ENCODE measurements at places on chromosomes 3 and 15.

- no peak for DNase-seq
Measured at GRCh38 chr3:49171775-49172500, 540 bp downstream of the KLHDC8B start.

GRCh38 chr3:10074666-10075065 lies 33.4 kb downstream of the FANCD2OS start:
- DNase-seq: no peak

DNA sequence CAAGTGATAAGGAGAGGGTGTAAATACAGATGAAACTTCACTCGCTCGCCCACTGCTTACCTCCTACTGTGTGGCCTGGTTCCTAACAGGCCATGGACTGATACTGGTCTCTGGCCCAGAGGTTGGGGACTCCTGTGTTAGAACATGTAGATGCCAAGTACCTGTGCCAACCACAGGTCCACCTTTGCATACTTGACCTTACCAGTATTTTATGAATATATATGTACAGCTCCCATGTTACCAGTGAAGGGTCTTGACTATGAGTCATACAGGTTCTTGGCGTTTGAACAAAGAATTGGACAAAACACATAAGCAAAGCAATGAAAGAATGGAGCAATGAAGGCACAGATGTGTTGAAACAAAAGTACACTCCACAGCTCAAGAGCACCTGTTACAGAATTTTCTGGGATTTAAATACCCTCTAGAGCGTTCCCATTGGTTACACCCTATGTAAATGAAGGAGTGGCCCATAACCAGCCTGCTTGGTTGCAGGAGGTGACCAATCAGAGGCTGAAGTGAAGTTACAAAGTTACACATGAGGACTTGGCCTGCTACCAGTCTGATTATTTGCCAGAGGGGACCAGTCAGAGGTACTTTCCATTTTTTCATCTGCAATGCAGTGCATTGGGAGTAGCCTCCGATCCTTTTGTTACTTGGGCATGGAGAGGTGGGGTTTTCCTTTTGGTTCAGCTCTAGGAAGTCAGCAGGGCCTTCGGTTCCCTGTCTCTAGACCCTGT lies 1.7 kb upstream of the GFM1 start:
- no peak for DNase-seq

DNA sequence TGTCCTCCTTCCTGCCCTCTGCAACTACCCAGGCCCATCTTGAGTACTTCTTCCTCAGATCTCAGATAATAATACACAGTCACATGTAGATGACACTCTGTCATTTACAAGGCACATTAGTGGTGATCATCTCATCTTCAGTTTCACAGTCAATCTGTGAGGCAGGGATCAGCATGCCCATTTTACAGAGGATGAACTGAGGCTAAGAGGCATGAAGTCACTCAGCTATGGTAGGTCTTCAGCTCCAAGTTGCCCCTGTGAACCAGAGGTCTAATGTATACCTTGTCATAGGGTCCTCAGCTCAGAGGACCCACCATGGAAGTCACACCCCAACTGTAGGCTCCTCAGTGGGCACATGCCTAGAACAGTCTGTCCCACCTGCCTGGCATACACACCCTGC lies 4.2 kb upstream of the CILP start:
- no peak for DNase-seq

GRCh38 chr15:20341901-20342600 lies 199.5 kb downstream of the GOLGA6L6 start:
- DNase-seq: no peak

DNA sequence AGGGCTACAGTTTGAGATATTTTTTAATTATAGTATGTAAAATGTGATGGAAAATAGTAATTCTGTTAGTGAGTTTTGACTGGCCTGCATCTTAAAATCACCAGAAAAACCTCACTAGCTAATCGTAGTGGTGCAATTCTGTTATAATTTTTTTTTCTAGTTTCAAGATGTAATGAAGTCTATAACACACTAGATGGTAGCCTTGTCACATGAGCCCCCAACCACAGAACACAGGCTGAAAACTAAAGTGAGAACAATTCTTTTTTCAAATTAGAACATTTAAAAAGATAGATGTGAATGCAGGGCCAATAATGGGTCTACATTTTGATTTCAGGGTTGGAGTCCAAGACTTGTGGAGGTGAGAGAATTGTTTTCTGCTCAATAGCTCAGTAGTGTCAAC lies 83.3 kb upstream of the KCNH8 start:
- DNase-seq: no peak

- DNase-seq: no peak
Measured at GRCh38 chr3:10292505-10293419, at the start of gene GHRL. TSS of gene GHRL (minus strand) at chr3:10292947. CDS start at chr3:10290180, 2,767 bp downstream.

DNA sequence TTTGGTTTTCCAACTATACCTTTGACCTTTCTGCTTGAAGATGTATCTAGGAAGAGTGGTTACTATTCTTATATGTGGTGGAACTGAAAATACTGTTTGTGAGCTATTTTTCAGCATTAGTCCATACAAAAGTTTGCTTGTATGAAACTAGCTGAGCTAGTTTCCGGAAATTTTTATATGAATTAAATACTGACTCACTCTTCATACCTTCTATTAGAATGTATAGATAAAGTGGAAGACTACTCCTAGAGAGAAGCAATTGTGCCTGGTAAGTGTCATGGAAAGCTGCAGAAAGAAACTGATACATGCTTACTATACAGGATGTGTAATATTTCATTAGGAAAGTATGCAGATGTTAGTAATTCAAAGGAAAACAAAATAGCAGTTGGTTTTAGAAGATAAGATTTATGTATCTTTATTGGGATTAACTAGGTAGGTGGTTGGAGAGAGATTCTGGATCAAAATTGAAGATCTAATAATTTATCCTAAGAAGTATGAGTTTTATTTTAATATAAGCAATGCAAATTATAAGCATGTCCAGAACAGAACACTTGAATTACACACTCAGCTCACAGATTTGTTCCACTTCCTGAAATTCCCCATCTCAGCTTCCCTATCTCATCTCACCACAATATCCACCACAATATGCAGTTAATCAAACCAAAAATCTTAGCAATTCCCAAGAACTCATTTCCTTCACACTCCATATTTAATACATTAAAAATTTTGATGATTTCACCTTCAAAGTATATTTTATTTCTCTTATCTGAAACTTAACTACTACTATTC lies 82.8 kb downstream of the BCHE start:
- DNase-seq: no peak

GRCh38 chr3:62625268-62625667 lies 249.9 kb downstream of the CADPS start:
- no peak for DNase-seq

GRCh38 chr3:179852142-179852905 lies 184.4 kb downstream of the PEX5L start:
- DNase-seq: no peak

- no peak for DNase-seq
Measured at GRCh38 chr3:123685780-123686179, 100.9 kb upstream of the HACD2 start.

DNA sequence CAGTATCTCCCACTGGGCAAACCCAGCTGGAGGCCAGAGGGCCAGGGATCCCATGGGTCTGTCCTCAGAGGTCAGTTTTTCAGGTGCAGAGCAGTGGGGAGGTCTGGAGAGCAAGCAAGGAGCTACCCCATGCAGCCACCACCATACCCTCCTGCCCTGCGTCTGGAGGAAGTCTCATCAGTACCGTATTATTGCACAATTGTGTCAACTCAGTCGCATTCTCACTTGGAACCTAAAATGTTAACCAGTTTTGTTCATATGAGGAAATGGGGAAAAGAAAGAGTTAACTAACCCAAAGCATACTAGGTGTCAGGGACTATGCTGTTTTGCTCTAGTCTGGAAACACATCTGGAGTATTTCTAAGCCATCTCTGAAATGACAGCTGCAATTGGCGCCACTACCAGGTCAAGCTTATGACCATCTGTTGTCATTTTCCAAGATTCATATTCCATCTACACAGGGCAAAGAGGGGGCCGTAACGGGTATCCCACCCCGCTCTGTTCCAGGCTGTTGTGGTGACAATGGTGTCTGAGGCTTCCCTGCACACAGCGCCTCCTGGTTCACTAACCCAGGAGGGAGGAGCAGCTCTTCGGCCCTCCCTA lies 16.9 kb upstream of the APBA2 start:
- no peak for DNase-seq

DNA sequence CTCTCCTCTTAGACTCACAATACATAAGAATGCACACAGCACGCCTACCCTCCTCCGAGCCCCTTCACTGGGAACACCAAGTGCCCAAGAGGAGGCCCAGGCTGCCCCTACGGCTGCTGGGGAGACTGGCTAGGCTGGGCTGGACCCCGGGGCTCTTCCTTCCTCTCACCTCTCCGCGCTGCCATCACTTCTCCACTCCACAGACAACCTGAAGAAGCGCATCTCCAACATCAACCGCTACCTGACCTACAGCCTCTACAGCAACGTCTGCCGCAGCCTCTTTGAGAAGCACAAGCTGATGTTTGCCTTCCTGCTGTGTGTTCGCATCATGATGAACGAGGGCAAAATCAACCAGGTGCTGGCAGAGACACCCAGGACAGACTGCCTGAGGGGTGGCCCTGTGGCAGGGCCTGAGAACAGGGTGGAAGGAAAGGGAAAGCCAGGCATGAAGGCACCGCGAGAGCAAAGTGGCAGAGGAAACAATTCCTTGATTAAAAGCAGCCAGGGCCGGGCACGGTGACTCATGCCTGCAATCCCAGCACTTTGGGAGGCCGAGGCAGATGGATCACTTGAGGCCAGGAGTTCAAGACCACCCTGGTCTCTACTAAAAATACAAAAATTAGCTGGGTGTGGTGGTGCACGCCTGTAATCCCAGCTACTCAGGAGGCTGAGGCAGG lies 51.6 kb downstream of the SEMA3G start:
- DNase-seq: no peak

- no peak for DNase-seq
Measured at GRCh38 chr3:148950806-148951205, 40.5 kb upstream of the GYG1 start.

- no peak for DNase-seq
Measured at GRCh38 chr3:50396502-50396901, 37.2 kb upstream of the TMEM115 start.

DNA sequence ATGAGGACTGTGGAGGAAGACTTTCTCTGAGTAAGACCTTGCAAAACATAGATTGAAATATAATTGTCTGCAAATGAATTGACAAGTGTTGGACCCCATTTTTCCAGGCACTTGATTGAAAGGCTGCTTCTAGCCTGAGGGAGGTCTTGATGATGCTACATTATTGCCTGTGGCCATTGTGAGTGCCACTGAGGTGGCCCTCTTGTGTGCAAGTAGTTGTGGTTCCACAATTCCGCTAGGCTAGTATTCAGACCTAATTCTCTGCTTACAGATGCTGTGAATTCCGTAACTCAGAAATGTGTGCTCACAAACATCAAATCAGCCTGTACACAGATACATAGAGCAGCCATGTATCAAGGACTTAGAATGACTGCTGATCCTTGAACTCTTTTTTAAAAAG lies 34.7 kb downstream of the FNDC3B start:
- DNase-seq: no peak

DNA sequence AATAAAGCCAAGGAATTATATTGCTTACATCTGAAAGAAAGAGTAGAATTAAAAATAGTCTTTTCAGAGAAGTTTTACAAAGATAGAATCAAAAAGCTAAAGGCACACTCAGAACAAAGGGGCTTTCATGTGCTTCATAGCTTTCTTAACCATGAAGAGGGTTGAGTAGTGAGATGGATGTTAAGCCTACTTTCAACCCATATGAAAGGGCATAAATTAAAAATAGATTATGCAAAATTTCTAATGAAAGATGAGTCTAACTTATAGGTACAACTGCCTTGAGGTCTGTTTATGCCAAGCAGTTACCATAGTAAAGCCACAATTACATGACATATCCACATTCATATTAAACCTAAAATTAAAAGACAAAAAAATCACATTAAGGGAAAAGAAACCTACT lies 223.3 kb upstream of the ARHGEF26 start:
- no peak for DNase-seq

- DNase-seq: no peak
Measured at GRCh38 chr15:63203451-63204090, 14.2 kb downstream of the RAB8B start.

DNA sequence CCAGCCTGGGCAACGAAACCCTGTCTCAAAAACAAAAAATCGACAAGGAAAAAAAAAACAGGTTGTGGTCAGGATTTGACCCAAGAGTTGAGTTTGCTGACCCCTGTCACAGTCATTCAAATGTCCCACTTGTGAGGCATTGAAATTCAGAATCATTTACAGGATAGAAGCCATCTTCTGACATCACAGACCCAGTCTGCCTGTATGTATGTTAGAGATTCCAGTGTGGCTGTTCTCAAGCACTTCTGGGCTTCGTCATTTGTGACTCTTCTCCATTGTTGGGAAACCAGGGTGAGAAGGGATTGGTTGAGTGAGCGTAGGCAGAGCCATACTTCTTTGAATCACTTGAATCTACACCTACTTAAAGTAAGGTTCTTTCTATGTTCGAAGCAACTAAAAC lies 57.1 kb downstream of the LMLN start:
- no peak for DNase-seq

Measured in T follicular helper cell (primary cell).